ENCODE measurements at places on chromosomes 7 and 10. TPM values are rescaled to one million over a fixed set of nuclear protein-coding genes. Genes with fewer than 3 reads are reported as not detected.

BTAF1 gene
- 53.2 TPM for total RNA-seq

- peak; percentile 18 for DNase-seq
Measured at GRCh38 chr7:98354511-98355249, 46.2 kb downstream of the BAIAP2L1 start.

IL2RA gene
- total RNA-seq, result not detected

DNA sequence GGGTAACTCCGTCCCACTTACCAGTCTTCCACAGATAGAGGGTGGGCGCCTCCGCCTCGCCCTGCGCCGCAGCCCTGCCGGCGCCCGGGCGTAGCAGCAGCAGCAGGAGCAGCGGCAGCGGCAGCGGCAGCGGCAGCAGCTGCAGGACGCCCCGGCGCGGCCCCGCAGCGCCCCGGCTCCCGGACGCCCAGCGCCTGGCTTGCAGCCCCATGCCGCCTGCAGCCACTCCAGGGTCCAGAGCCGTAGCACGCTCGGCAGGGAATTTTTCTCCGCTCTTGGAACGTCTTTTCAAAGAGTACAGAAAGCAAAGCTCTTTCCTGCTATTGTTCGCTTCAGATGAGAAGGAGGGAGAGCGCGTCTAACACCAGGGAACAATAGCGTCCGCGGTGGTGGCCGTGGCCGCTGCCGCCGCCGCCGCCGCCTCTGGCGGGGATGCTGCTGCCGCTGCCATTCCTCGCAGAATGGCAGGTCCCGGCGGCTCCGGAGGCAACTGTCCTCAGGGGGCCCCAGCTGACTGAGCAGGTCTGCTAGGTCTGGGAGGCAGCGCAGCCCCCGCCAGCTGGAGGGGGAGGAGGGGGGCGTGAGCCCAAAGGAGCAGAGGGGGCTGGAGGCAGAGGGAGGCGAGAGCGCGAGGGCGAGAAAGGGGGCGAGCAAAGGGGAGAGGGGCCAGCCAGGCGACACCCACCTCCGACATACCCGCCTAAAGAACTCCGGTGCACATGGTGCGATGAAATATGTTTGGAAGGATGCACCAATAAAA lies at the start of gene THSD7A:
Gene THSD7A, minus strand, starts transcription at position 463 of the 760 bp plus-strand sequence. Its CDS starts 252 bp downstream, at position 211.
- peak; percentile 79 for DNase-seq

HHEX gene
- 4.6 TPM for total RNA-seq

- no peak for DNase-seq
Measured at GRCh38 chr10:133528845-133529575, 1.8 kb downstream of the CYP2E1 start.

- no peak for DNase-seq
Measured at GRCh38 chr10:121511943-121512342, 86.3 kb downstream of the FGFR2 start.

GRCh38 chr7:22849172-22849571 lies 26.5 kb upstream of the TOMM7 start:
- DNase-seq, result peak; percentile 80

- DNase-seq, result no peak
Measured at GRCh38 chr10:31866118-31866670, 62.4 kb downstream of the ARHGAP12 start.

DNA sequence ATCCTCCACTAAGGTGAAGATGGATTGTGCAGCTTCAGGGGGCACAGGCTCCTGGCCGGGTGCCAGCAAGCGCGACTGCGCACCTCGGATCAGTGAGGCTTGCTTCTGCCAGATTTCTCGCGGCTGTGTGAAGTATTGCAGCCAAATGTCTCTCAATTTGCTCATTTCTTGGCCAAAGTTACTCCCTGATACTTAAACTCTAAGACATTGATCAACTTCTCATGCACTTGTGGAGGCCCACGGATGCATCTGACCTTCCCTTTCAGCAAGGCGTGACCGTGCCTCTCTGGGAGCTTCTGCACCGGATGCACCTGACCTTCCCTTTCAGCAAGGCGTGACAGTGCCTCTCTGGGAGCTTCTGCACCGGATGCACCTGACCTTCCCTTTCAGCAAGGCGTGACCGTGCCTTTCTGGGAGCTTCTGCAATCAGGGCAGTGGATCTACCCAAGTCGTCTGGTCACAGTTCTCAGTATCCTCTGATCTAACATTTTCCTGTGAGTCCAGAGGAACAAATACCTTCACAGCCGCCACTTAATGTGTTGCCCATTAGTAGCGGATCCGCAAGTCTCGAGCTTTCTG lies 248.3 kb downstream of the ADARB2 start:
- DNase-seq, result no peak

DNA sequence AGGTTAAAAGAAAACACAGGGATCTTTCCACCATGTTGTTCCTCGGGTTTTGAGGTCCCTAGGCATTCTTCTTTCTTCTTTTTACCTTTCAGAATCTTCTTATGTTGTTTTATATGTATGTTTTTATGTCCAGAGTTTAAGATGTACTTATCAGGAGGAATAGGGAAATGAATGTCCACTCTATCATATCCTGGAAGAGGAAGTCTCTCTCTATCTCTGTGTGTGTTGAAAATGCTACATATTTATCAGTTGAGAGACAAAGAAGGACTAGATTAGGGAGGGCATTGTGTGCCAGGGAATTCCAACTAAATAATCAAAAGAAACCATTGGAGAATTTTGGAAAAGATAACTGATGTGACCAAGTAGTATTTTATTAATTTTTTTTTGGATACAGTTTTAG lies 200.5 kb upstream of the POT1 start:
- no peak for DNase-seq

BAMBI gene
- 2.1 TPM for total RNA-seq

IL6 gene
- not detected for total RNA-seq

DNA sequence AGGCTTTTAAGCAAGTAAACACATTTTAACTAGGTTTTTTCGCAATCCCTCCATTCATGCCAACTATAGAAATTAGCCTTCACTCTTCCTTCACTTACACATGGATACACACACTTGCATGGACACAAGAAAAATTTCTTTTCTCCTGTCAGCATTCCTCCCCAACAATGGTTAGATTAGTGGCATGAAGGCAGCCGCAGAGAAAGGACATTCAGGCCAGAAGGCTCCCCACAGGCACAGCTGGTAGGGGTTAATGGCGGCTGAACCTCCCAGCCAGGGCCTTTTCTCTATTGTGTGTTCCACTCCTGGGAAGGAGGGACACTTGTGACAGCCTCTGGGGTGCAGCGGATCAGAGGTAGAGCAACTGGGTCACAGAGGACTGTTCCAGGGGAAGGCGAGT lies 255.0 kb upstream of the SP8 start:
- no peak for DNase-seq

GRCh38 chr10:112421731-112422130 lies 25.0 kb downstream of the ZDHHC6 start:
- DNase-seq, result no peak

AGK gene
- 40.0 TPM for total RNA-seq

- DNase-seq, result no peak
Measured at GRCh38 chr7:66899552-66900280, 21.3 kb upstream of the TMEM248 start.

GRCh38 chr7:45225948-45226335 lies 68.4 kb downstream of the RAMP3 start:
- no peak for DNase-seq

- no peak for DNase-seq
Measured at GRCh38 chr7:132417103-132417906, 159.0 kb downstream of the PLXNA4 start.

HOXA3 gene
- 2.4 TPM for total RNA-seq

DNA sequence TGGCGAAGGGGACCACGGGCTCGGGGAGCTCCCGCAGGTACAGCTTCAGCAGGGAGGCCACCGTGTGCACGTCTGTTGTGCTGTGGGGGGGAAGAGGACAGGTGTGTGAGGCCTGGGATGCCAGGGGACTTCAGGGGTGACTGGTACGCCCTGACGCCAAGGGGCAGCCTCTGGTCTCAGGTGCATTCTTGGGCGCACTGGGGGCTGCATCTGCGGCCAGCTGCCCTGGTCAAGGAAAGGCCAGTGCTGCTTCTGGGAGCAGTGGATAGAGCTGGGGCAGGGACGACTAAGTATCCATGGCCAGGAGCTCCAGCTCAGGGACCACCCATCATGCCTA lies 148.5 kb downstream of the MAPK8 start:
- DNase-seq, result no peak

- DNase-seq, result no peak
Measured at GRCh38 chr10:24469993-24470392, 253.7 kb downstream of the ARHGAP21 start.

RBAK gene
- 23.0 TPM for total RNA-seq

GRCh38 chr7:38681882-38682281 lies 50.7 kb upstream of the AMPH start:
- DNase-seq, result no peak

- DNase-seq, result peak; percentile 82
Measured at GRCh38 chr10:70461397-70462348, 16.9 kb upstream of the PALD1 start.

RAPGEF5 gene
- total RNA-seq, result 83.7 TPM

DNA sequence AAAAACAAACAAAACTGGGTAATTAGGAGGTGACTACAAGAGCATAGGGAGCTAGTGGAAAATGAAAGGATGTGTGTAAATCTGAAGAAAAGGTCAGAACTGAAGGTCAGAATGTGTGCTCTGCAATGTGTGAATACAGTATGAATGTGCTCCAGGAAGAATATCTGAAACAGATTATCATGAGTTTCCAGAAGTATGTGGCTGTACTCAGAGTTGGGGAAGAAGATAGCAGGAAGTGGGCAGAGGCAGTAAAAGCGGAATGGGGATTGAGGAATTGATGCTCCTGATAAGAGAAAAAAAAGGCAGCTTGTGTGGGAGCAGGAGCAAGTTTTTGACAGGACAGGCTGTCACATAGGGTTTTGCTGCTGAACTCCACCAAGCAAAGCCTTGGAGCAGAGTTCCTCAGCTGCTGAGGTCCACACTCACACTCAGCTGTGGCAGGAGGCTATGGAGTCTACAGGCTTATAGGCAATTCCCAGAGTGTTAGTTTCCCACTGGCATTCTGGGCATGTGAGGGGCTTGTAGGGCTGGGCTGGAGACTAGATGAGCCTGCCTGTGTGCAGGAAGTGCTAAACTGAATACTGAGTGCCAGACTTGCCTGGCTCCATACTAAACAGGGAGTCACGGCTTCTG lies 22.9 kb downstream of the H2AZ2 start:
- no peak for DNase-seq

DNA sequence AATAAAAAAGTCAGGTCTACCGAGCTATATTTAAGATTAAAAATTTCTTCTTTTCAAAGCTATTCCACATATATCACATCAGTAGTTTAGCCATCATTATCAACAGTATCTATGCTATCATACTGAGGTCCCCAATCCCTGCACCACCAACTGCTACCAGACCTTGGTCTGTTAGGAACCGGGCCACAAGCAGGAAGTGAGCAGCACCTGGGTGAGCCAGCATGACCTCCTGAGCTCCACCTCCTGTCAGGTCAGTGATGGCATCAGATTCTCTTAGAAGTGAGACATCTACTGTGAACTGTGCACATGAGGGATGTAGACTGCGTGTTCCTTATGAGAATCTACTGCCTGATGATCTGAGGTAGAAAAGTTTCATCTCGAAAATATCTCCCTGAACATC lies 632.1 kb upstream of the KCND2 start:
- no peak for DNase-seq

Data from tongue (tissue), 3 donors.